Calu3 (cell line): ENCODE measurements at places on chromosomes 3 and 15. TPM values are rescaled to one million over a fixed set of nuclear protein-coding genes. Genes with fewer than 3 reads are reported as not detected.

- no peaks in the 10 kb centered on the region for H3K36me3 ChIP-seq
- peaks cover 14% of the 10 kb centered on the region for H3K4me1 ChIP-seq
- no peak overlapping the region for H3K4me3 ChIP-seq
These were observed 1.7 kb downstream of the CLRN1 start for GRCh38 chr3:150970665-150971324.

DNA sequence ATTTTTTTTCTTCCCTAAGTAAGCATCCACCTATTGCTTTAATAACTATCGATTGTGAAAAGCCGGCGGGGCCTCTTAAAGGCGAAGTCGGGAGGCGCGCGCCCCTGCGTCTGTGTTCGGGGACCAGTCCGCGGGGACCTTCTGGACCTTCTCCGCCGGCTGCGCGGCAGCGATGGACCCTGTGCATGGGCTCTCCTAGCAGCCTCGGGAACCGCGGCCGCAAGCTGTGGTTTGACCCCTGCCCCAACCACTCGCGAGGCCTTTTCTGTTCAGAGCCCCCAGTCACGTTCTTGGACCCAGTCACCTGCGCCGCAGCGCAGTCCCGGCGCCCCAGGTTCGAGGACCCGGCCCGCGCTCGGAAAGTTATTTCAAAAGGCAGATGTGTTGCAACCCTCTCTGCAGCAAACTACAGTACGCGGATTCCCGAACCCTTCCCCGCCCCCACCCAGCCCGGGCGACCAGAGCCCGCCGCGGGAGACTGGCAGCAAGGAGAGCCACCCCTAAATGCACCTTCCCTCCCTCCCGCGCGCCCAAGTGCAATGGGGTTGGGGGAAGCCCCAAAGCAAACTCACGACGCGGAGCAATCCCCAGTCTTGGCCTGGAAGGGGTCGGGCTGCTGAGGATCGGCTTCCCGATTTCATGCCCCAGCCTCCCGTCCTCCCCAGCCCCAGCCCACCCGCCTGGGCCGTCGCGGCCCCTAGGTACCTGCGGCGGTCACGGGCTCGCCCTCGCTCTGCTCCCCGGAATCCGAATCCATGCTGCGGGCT is 684 bp downstream of the TNFAIP8L3 start:
- H3K4me3 ChIP-seq = peak overlapping the region; percentile 66
- peaks cover 100% of the 10 kb centered on the region for H3K27me3 ChIP-seq
- H3K4me1 ChIP-seq = no peaks in the 10 kb centered on the region

DNA sequence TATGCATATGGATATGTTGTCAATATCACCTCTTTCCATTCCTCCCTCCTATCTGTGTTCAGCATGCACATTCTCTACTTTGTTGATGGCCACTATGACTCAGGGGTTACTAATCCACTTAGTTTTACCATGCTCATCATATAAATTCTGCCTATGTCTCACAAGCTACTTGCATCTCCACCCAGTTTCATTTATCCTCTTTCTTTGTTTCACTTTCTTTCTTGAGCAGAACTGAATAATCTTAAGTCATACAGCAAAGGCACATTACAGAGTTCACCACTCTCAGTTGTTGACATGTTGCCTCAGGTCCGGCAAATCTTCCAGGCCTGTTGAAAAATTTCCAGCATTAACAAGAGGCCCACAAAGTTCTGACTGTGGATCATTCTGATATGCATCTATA is 71.5 kb downstream of the SSR3 start:
- peaks cover 23% of the 10 kb centered on the region for H3K4me1 ChIP-seq
- H3K27ac ChIP-seq = no peak overlapping the region
- no peak overlapping the region for H3K4me3 ChIP-seq
- DNase-seq = no peak
- no peaks in the 10 kb centered on the region for H3K27me3 ChIP-seq

DNA sequence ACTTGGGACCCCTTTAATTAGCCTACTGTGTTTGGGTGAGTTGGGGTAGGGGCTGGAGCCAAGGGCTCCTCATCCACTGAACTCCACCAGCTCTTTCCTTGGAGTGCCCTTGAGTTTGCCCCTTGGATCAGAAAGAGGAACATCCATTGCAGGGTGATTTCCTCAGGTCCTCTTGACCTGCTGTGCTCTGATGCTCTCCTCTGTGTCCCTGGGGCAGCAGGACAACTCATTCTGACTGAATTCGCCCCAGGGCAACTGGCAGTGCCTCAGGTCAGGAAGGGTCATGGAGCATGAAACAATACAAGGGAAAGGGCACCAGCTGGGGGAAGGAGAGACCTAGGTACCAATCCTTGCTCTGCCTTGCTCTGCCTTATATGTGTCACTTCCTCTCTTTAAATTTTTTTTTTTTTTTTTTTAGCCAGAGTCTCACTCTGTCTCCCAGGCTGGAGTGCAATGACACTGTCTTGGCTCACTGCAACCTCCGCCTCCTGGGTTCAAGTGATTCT is 47.8 kb downstream of the BSN start:
- no peak overlapping the region for H3K27ac ChIP-seq
- no peak for DNase-seq
- H3K4me3 ChIP-seq = no peak overlapping the region
- no peaks in the 10 kb centered on the region for H3K27me3 ChIP-seq
- peaks cover 8% of the 10 kb centered on the region for H3K36me3 ChIP-seq

APOD gene
- 0.34 TPM in 1 of 2 replicates, not detected in the other for total RNA-seq

DNA sequence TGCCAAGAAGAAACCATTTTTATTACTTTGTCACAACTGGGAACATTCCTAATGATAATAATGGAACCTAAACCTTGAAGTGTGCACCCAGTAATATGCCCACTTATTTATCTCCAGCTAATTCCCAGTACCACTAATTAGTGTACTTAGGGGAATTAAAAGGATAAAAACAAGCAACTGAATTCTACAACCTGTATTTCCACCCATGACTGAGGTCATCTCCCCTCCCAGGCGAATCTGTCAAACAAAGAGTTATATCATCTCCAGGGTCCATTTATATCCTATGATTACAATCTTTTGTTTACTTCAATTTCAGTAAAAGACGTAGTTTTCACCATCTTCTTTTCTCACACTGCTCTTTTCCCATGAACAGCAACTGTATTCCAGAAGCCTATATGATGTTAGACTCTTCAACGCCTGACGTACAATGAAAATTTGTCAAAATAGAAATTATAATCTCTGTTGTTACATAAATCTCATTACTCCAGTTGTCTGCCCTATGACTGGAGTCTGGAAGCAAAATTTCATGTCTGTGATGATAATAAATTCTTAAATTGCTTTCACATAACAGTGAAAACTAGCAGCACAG is 177.6 kb downstream of the GOLIM4 start:
- no peaks in the 10 kb centered on the region for H3K27me3 ChIP-seq
- H3K36me3 ChIP-seq = no peaks in the 10 kb centered on the region
- no peak overlapping the region for H3K4me3 ChIP-seq
- DNase-seq = no peak
- H3K4me1 ChIP-seq = no peaks in the 10 kb centered on the region
- H3K27ac ChIP-seq = no peak overlapping the region

GP9 gene
- total RNA-seq = not detected in 2 replicates

MLF1 gene
- total RNA-seq = 53.0 and 53.1 TPM in 2 replicates

GRCh38 chr3:136366289-136366688 is 116.1 kb downstream of the PCCB start:
- H3K36me3 ChIP-seq = no peaks in the 10 kb centered on the region
- no peak overlapping the region for H3K27ac ChIP-seq
- H3K4me3 ChIP-seq = no peak overlapping the region
- H3K27me3 ChIP-seq = no peaks in the 10 kb centered on the region

- no peak for DNase-seq
- H3K27ac ChIP-seq = no peak overlapping the region
- no peak overlapping the region for H3K4me3 ChIP-seq
- no peaks in the 10 kb centered on the region for H3K27me3 ChIP-seq
These were observed 110.9 kb downstream of the EDEM1 start for GRCh38 chr3:5298453-5298852.

CELSR3 gene
- total RNA-seq = 24.9 and 28.5 TPM in 2 replicates

GRCh38 chr15:38638811-38639210 is 74.2 kb upstream of the RASGRP1 start:
- no peak overlapping the region for H3K27ac ChIP-seq
- no peaks in the 10 kb centered on the region for H3K36me3 ChIP-seq
- no peak overlapping the region for H3K4me3 ChIP-seq
- no peaks in the 10 kb centered on the region for H3K27me3 ChIP-seq
- DNase-seq = no peak

- H3K27me3 ChIP-seq = no peaks in the 10 kb centered on the region
- no peak for DNase-seq
- H3K4me1 ChIP-seq = no peaks in the 10 kb centered on the region
- no peaks in the 10 kb centered on the region for H3K36me3 ChIP-seq
These were observed 15.3 kb upstream of the BHLHE40 start for GRCh38 chr3:4963669-4964570.

TEX55 gene
- total RNA-seq = not detected in 2 replicates

DNA sequence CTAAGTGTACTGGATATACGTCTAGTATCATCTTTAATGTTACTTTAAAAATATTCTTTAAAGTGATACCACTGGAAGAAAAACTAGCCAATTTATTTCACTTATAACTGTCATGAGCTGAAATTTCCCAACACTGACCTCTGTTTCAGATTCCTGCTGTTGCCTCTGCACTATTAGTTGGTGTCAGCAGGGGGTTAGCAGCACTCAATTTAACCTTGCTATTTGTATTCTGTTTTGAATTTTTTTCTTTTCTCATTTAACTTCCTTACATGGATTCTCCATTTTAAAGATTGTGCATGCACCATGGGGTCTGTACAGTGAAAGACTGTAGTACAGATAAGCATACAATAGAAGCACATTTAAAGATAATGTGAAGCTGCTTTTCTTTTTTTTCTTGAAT is 169.2 kb downstream of the UBE2E2 start:
- H3K4me1 ChIP-seq = no peaks in the 10 kb centered on the region
- H3K27me3 ChIP-seq = no peaks in the 10 kb centered on the region
- H3K4me3 ChIP-seq = no peak overlapping the region
- no peak for DNase-seq

DNA sequence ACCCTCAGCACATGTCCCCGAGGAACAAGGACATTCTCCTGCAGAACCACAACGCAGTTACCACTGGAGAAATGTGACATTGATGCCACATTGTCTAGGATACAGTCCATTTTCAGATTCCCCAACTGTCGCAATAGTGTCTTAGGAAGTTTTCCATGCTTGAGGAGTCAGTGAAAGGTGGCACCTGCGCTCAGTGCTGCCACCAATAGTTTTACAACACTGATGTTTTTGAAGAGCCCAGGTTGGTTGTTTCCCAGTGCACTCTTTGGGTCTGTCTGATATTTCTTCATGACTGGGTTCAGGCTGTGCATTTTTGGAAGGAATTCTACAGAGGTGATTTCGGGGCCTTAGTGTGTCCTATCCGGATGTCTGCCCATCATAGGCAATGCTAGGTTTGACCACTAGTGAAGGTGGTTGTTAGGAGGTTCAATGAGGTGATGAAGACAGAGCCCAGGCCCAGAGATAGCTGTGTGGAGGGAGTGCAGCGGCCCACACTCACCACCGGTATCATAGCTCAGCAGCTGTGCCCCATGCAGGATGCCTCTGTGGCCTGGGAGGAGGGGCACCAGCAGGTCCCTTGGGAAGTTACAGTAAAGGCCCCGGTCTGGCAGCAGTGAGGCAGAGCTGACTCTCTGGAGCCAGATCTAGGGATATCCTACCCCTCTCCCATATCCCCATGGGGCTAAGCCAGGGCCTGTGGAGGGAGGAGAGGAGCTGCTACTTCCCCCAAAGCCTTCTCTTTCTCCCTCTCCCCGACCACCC is 96.6 kb downstream of the DNAJB8 start:
- no peaks in the 10 kb centered on the region for H3K4me1 ChIP-seq
- H3K36me3 ChIP-seq = no peaks in the 10 kb centered on the region
- no peak for DNase-seq
- no peaks in the 10 kb centered on the region for H3K27me3 ChIP-seq
- no peak overlapping the region for H3K4me3 ChIP-seq

DNA sequence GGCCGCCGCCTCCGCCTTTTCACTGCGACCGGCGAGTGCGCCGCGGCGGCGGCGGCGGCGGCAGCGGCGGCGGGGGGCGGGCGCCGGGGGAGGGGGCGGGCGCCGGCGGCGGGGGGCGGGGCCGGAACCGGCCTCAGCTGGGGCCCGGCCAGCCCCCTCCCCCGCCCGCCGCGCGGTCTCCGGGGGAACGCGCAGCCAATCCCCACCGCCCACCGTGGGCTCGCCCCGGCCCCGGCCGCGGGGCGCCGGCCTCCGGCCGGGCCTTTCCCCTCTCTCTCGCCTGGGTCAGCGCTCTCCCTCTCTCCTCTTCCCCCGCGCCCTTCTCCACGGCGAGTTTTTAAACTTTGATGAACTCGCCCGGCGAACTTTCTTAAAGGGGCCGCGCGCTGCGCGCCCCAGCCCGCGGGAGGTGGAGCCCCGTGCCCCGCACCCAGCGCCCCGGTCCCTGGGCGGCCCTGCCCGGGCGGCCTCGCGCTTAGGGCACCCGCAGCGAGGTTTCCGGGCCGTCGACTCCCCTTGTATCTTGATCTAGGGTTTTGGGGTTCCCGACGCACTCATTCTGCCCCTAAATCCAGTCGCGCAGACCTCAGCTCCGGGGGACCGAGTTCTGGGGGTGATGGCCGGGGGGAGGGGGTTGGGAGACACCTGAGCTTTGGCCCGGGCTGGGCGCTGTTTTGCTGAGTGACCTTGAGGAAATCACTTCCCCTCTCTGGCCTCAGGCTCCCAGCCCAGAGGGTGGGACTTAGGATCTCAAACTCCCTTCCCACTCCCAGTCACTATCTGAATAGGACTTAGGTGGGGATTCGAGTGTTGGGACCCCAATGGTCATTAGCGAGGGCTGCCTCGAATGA is at the start of gene RBPMS2:
Gene RBPMS2, minus strand, starts transcription at position 39 of the 851 bp plus-strand sequence. CDS start 270 bp downstream, outside the sequence.
- peaks cover 89% of the 10 kb centered on the region for H3K27me3 ChIP-seq
- DNase-seq = peak; percentile 24
